ENCODE measurements at places on chromosomes 3 and 15.

DNA sequence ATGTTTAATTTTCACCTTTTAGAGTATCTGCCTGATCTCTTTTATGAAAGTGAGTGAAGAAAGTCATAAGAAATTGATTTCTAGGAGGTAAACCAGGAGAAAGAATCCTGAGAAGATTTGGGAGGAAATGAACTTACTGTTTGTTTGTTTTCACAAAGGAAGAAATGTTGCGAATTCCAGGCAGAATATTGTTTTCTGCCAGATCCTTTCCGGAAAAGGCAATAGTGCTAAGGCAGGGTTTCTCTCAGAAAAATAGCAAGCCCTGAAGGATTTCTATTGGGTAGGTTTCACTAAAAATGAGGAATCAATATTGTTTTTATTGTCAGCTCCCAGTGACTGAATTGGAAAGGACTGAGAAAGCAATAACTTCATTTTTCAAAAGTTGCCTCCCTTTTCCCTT, 85.7 kb upstream of the TGFBR2 start:
- H3K27me3 ChIP-seq, result no peaks in the 10 kb centered on the region
- H3K4me1 ChIP-seq, result no peaks in the 10 kb centered on the region
- H3K27ac ChIP-seq, result no peak overlapping the region
- H3K4me3 ChIP-seq, result no peak overlapping the region
- no peaks in the 10 kb centered on the region for H3K36me3 ChIP-seq

- no peaks in the 10 kb centered on the region for H3K36me3 ChIP-seq
- H3K27me3 ChIP-seq, result no peaks in the 10 kb centered on the region
- no peak for DNase-seq
- no peak overlapping the region for H3K27ac ChIP-seq
- no peak overlapping the region for H3K4me3 ChIP-seq
Measured at GRCh38 chr15:46552316-46552715, 917.5 kb downstream of the SQOR start.

GRCh38 chr15:46111730-46112129, 476.9 kb downstream of the SQOR start:
- no peak overlapping the region for H3K27ac ChIP-seq
- H3K27me3 ChIP-seq, result no peaks in the 10 kb centered on the region
- H3K4me1 ChIP-seq, result no peaks in the 10 kb centered on the region
- H3K4me3 ChIP-seq, result no peak overlapping the region
- no peaks in the 10 kb centered on the region for H3K36me3 ChIP-seq

DNA sequence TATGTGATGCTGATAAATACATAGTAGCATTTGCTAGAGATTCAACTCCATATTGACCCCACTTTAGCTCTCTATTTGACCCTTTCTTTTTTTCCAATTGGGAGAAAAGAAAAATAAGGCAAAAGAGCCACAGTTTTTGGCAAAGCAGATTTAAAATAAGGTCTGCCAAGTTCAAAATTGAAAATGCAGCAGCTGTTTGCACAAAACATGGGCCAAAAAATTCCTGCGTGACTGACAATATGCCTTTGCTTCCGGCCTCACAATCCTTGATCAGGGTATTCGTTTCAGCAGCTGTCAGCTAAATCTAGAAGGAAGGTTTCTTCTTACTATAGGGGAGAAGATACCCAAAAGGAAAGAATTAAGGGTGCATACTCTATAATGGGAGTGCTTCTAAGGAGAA, 563.5 kb upstream of the CCDC54 start:
- no peaks in the 10 kb centered on the region for H3K27me3 ChIP-seq
- H3K4me3 ChIP-seq, result no peak overlapping the region
- DNase-seq, result no peak
- H3K4me1 ChIP-seq, result no peaks in the 10 kb centered on the region
- H3K36me3 ChIP-seq, result no peaks in the 10 kb centered on the region

DNA sequence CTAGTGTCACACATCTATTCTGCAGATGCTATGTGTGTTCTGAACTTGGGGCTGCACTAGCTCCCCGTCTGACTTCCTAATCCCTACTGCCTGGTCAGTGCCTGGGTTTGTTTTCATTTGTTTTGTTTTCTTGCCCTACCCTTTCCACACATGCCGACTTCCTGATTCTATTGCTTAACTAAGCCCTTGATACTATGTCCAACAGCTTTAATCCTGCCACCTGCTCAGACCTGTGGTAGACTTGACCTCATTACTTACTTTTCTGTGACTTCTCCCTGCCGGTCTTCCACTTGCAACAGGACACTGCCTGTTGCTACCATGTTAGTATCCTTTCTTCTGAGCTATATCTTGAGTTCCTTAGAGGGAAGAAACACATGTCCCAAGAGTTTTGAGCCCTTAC, 39.3 kb upstream of the CEMIP start:
- H3K4me3 ChIP-seq, result no peak overlapping the region
- no peak overlapping the region for H3K27ac ChIP-seq

DNA sequence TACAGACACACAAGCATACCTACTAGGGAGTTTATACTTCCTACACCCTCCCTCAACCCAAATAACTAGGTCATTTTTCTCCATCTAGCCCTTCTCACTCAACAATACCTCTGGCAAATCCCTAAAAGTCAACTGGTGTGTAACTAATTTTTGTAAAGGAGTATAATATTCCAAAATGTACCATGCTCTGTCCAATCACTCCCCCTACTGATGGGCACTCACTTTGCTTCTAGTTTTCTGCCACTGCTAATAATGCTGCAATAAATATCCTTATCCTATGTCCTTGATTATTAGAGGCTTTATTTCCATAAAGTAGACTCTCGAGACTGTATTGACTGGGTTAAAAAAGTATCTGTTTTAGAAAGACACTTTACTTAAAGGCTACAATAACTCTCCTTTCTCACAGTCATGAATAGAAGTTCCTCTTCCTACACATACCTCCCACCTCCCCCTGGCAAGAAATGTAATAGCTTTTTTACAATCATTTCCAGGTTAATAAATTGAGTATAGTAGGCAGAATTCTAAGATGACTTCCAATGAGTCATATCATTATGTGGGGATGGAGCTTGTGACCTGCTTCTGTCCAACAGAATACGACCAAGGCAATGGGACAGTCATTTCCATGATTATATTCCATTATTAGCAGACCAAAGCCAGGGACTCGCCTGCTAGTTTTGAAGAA, 30.0 kb downstream of the SHQ1 start:
- H3K4me3 ChIP-seq, result no peak overlapping the region
- H3K36me3 ChIP-seq, result no peaks in the 10 kb centered on the region
- DNase-seq, result no peak
- peaks cover 16% of the 10 kb centered on the region for H3K4me1 ChIP-seq
- H3K27me3 ChIP-seq, result no peaks in the 10 kb centered on the region

DNA sequence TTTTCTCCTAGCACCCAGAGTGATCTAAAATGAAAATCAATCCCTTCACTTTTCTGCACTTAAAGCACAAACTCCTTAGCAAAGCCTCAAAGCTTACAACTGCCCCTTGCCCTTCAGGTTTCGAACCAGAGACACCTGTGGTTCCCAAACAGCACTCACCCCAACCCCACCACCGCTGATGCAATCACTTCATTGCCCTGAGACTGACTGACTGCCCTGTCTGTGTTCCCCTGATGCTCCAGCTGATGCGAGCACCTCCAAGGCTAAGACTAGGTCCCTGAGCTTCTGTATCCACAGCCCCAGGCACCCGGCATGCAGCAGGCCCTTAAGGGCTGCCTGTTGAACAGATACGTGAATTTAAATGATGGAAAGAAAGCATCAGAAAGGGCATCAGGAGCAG, 127.3 kb downstream of the ZNF621 start:
- no peak overlapping the region for H3K27ac ChIP-seq
- H3K4me1 ChIP-seq, result no peaks in the 10 kb centered on the region
- DNase-seq, result no peak

- no peak for DNase-seq
- H3K4me1 ChIP-seq, result no peaks in the 10 kb centered on the region
- H3K27me3 ChIP-seq, result no peaks in the 10 kb centered on the region
- H3K4me3 ChIP-seq, result no peak overlapping the region
Measured at GRCh38 chr3:43522727-43523362, 99.0 kb downstream of the ANO10 start.

DNA sequence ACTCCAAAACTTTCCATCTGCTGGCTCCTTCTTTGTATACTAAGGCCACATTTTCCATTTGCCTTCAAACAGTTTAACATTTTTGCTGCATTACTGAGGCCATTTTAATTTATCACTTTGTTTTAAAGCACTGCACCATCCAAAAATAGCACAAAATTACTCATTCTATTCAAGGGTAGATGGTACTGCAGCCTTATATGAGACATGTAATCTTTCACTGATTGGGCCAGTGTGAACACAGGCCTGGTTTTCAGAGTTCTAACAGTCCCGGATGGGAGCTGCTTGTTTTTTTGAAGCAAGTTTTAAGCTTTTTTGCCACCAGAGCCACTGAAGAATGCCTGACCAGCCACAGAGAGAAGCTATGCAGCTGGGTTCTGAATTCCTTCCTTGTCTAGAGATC, 172.3 kb upstream of the TSC22D2 start:
- no peak overlapping the region for H3K4me3 ChIP-seq
- H3K27me3 ChIP-seq, result no peaks in the 10 kb centered on the region

DNA sequence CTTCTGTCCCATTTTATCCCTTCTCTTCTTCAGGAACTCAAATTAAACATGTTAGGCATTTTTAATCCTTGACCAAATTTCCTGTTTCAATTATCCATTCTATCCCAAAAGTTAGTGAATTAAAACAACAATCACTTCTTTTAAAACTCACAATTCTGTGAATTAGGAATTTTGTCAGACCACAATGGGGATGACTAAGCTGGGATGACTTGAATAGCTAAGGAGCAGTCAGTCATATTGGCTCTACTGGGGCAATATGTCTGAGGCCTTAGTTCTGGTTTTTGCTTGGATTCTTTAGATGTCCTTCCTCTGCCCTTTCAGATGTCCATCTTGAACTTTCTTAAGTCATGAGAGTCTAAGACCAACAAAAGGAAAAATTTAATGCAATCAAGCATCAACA, 178.2 kb upstream of the TGFBR2 start:
- H3K36me3 ChIP-seq, result no peaks in the 10 kb centered on the region
- H3K4me1 ChIP-seq, result no peaks in the 10 kb centered on the region
- no peak overlapping the region for H3K4me3 ChIP-seq
- H3K27me3 ChIP-seq, result no peaks in the 10 kb centered on the region

DNA sequence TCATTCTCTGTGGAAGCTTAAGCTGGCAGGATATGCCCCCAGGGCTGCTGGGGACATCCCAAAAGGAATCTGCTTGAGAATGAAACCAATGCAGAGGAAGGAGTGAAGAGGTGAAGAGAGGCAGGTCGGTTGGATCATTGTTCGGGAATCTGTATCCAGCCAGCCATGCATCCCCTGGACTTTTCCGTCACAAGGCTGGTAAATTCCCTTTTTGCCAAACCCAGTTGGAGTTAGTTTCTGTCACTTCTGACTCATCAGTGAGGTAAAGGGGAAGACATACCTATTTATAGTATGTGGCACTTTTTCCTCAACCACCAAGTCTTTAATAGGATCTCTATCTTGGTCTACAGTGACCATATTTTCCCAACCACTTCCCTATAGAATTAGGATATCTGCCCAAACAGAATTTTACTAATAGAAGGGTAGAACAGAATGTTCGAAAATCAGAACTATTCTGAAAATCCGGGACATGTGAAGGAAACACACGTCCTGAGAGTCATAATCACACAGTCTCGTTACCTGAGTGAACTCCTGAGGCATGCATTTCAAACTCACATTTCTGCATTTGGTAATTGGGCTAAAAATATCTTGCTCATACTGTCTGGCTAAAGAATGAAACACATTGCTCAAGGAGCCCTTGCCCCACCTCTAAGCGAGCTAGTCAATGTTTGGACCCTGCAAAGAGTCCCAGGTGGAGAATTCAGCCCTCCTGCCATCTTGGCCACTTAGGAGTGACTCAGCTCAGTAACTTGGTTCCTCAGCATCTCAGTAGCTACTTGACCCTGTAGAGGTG, 289.7 kb upstream of the ADAMTS9 start:
- no peaks in the 10 kb centered on the region for H3K27me3 ChIP-seq
- no peaks in the 10 kb centered on the region for H3K36me3 ChIP-seq
- no peaks in the 10 kb centered on the region for H3K4me1 ChIP-seq
- no peak for DNase-seq

Data from colonic mucosa (tissue), 4 donors.